ENCODE measurements at places on chromosomes 13 and 19. TPM values are rescaled to one million over a fixed set of nuclear protein-coding genes. Genes with fewer than 3 reads are reported as not detected.

The ZNF540 gene
- 6.6 TPM for polyA plus RNA-seq

The MBD3L3 gene
- not detected for polyA plus RNA-seq

The ZNF43 gene
- 6.4 TPM for polyA plus RNA-seq

DNA sequence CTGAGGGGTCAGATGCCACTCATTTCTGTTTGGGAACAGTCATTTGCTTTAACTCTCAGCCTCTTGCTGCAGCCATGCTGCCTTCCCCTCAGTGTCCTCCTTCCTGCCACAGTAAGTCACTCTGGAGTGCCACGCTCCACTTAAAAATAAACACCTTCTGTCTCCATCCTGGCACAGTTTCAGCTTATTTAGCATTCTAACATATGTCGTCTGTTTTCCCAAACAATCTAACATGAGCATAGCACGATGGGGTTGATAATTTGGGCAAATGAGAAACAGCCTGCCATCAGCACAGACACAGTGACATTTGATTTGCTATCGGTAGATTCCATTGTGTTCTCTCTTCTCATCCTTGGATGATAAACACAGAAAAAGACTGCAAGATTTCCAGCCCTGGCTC, 768.6 kb downstream of the UQCRFS1 start:
- DNase-seq, result no peak

- DNase-seq, result peak; percentile 69
Measured at GRCh38 chr19:18768997-18769891, 21.9 kb downstream of the COMP start.

- no peak for DNase-seq
Measured at GRCh38 chr13:50140581-50141374, 125.5 kb downstream of the KCNRG start.

DNA sequence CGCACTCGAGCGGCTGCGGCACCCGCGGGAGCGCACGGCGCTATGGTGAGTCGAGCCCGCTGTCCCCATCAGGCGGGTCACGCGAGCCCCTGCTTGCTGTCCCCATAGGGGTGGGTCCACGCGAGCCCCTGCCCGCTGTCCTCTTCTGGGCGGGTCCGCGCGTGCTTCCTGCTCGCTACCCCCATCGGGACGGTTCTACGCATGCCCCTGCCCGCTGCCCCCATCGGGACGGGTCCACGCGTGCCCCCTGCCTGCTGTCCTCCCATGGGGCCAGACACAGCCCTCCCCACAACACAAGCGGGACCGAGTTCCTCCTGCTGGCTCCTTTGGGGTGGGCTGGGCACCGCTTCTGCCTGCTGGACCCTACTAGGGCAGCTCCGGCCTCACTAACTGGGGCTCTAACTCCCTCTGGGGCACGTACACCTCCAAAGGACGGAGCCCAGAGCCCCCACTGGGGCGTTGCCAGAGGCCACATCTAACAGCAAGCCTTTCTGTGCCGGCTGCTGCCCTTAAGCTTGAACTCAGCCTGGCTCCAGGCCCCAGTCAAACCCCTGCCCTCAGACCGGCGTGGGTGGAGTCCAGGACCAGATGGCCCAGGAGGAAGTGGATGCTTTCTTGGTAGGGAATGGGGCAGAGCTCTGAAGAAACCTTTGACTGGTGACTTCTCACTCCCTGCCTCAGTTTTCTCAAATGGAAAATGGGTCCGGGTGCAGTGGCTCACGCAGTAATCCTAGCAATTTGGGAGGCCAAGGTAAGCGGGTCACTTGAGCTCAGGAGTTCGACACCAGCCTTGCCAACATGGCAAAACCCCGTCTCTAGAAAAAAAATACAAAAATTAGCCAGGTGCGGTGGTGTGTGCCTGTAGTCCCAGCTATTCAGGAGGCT, 722 bp downstream of the COLGALT1 start:
- peak; percentile 67 for DNase-seq

DNA sequence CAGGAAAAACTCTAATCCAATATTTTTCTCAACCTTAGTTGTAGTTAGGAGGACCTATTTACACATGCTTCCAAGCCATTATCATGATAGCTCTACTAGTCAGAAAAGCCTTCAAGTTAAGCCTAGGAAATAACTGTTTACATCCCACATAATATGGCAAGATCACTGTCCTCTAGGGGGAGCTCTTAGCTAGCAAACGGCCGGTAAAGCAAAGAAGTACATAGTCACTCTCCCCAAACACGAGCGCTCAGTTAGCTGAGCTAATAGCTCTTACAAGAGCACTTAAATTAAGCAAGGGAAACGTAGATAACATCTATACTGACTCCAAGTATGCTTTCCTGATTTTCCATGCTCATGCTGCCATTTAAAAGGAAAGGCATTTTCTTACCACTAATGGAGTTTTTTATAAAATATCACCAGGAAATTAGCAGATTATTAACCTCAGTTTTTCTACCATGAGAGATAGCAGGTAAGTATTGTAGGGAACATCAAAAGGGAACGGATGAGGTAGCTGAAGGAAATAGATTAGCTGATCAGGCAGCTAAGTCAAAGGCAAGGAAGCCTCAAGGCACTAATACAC, 100.6 kb upstream of the PABPC3 start:
- DNase-seq, result peak; percentile 77

- DNase-seq, result peak; percentile 61
Measured at GRCh38 chr19:5895409-5895808, 8.2 kb downstream of the NDUFA11 start.

- no peak for DNase-seq
Measured at GRCh38 chr13:113148407-113148806, 10.0 kb upstream of the PROZ start.

- DNase-seq, result no peak
Measured at GRCh38 chr19:33938821-33939220, 142.2 kb downstream of the KCTD15 start.

GRCh38 chr19:34997071-34997617, 3.0 kb upstream of the GRAMD1A start:
- no peak for DNase-seq

GRCh38 chr19:14632286-14632685, 42.4 kb downstream of the ADGRE3 start:
- DNase-seq, result peak; percentile 50

DNA sequence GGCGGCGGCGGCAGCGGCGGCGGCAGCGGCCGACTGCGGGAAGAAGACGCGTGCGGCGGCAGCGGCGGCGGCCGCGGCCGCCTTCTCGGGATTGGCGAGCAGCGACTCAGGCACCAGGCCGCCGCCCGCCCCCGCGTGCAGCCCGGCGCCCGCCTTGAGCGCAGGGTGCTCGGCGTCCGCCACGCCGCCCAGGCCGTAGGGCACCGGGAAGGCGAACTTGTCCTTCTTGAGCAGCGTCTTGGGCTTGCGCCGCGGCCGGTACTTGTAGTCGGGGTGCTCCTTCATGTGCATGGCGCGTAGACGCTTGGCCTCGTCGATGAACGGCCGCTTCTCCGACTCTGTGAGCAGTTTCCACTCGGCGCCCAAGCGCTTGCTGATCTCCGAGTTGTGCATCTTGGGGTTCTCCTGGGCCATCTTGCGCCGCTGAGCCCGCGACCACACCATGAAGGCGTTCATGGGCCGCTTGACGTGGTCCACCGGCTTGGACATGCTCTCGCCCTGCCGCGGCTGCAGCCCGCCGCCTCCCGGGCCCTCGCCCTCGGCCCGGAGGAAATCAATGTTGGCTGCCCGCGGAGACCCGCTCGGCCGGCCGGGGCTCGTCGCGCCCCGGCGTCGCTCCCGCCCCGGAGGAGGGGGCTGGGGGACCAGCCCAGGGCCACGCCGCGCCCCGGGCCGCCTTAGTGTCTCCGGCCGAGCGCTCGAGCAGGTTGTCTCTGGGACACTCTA, 621 bp downstream of the SOX21 start:
- no peak for DNase-seq

DNA sequence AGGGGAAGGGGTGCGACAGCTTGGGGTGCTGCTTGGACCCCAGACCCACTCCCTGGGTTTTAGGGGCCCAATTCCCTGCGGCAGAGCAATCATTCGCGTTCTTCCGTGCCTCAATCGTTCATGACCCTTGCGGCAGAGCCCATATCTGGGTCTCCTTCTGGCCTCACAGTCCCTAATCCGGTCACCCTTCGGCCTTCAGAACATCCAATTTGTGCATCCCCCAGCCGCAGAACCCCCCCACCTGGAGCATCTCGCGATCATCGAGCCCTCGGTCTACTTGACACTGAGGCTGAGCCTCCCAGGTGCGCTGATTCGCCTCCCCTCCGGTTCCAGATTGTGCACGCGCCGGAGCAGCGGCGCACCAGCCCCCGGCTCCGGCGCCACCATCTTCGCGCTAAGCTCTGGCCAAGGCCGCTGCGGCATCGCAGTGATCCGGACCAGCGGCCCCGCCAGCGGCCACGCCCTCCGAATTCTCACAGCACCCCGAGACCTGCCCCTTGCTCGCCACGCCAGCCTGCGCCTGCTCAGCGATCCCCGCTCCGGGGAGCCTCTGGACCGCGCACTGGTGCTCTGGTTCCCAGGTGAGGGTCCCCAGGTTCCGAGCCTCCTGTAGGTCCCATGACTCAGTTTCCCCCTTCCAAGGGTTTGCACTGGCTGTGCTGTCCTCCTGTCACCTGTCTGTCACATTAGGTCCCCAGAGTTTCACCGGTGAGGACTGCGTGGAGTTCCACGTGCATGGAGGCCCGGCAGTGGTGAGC, 501 bp downstream of the GTPBP3 start:
- DNase-seq, result no peak

DNA sequence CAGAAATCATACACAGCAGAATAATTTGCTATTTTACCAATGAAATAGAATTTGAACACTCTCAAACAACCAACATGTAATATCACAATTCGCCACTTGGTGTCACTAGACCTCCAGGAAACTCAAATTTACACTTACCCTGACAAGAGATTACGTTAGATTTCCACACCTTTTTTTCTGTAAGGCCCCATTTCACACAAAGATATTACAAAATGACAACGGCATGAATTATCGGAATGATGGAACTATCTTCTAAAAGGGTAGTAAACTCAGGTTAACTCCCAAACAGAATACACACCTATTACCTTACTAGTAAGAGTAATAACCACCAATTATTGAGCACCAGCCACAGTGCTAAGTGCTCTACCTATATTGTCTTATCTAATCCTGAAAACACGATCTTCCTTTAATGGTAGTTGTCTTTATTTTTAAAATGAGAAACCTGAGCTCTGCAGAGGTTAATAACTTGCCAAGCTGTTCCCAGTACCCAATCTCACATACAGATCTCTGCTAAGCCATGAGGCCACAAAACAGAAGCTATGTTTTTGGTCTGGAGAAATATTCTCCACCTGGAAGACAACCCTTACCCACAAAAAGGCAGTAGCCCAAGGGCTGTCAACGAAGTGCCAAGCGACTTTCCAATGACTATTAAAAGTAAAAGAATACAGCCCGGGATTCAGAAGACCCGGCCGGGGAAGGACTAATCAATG, 152.4 kb downstream of the DCLK1 start:
- DNase-seq, result peak; percentile 66

GRCh38 chr19:38849147-38849859, 483 bp downstream of the HNRNPL start:
- DNase-seq, result peak; percentile 94

DNA sequence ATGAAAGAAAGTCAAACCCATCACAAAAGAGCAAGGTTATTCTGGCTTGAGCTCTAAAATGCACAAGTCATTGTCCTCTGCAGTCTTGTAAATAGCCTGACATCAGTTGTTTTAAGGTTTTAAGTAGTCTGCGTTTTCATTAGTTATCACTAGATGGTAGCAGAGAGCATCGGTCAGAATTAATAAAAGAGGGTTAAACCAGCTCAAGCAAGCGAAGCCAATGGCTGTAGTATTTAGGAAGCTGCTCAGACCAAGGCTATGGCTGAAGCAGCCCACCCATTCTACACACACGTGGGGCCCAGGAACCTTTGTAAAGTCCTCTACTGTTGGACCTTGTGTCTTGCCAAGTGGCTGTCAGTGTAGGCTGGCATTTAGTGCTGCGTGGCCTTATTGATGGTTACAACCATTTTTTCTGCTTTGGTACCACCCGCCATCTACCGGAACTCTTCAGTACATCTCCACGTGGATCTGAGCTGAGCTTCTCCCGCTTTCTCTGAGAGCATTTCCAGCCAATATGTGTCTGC, 13.3 kb upstream of the ZNF57 start:
- DNase-seq, result peak; percentile 32

DNA sequence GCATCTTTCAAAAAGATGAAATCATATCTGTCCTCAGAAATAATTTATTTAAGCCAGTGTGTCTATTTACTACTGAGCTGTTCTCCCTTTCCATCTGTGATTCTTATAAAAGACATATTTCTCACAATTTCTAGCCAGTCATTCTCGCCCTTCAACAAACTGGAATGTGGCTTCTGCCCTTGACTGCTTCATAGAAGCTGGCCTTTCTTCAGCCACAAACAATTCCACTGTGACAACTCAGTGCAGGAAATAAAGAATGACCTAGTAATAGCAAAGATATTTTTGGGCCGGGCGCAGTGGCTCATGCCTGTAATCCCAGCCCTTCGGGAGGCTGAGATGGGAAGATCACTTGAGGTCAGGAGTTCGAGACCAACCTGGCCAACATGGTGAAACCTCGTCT, 655.5 kb downstream of the PCDH9 start:
- DNase-seq, result no peak

GRCh38 chr19:10380313-10381102, at the start of gene TYK2:
TSS of gene TYK2 (minus strand) at chr19:10380572. CDS start at chr19:10378406, 2,166 bp downstream.
- peak; percentile 98 for DNase-seq

DNA sequence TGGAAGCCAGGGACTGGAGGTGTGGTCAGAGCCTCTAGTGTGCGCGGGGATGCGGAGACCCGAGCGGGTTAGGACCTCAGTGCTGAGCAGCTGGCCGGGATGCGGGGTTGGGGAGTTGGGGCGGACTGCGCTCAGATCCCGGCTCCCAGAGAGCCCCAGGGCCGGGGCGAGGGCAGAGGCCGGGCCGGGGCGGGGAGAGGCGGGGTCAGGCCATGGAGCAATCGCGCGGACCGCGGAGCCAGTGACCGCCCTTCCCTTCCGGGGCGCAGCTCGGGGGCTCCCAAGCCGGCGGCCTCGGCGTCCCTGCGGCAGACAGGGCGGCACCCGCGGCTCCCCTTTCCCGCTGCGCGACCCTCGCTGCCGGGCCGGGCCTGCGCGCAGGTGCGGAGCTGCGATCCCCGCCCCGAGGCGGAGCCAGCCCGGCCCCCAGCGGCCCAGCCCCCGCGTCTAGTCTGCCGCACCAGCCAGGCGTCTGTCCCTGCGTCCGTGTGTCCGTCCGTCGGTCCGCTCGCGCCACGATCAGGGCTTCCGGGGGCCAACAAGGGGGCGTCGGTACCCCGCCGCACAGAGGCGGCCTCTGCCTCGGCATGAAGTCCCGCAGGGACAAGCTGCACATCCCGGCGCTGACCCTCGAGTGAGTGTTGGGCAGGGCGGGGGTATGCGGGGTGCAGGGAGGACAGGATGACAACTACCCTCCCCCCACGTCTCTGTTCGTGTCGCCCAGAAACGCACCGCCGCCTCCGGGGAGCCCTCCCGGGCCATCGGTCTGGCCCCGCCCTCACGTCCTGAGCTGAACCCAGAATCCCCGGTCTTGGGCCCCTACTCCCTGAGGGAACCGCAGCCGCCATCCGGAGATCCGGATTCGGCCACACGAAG, 12.4 kb downstream of the MAST3 start:
- peak; percentile 35 for DNase-seq

All from testis (tissue), 5 donors.